ENCODE measurements at places on chromosomes 7 and 10.

DNA sequence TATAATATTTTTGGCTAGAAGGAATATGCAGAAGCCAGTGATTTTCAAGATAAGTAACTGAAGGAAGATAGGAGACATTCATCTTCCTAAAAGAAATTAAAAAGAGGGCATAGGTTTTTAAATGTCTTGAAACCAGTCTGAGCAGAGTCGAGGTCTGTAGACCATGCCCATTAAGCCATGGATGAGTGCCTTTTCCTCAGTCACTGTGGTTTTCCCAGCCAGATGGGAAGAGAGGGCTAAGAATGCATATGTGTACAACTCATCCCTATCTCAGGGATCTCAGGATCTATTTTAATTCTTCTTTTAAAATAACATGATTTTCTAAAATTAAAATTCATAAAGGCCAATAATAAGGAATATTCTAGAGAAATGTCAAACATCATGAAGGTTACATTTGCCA lies 112.8 kb downstream of the PPP1R3A start:
- DNase-seq = no peak

DNA sequence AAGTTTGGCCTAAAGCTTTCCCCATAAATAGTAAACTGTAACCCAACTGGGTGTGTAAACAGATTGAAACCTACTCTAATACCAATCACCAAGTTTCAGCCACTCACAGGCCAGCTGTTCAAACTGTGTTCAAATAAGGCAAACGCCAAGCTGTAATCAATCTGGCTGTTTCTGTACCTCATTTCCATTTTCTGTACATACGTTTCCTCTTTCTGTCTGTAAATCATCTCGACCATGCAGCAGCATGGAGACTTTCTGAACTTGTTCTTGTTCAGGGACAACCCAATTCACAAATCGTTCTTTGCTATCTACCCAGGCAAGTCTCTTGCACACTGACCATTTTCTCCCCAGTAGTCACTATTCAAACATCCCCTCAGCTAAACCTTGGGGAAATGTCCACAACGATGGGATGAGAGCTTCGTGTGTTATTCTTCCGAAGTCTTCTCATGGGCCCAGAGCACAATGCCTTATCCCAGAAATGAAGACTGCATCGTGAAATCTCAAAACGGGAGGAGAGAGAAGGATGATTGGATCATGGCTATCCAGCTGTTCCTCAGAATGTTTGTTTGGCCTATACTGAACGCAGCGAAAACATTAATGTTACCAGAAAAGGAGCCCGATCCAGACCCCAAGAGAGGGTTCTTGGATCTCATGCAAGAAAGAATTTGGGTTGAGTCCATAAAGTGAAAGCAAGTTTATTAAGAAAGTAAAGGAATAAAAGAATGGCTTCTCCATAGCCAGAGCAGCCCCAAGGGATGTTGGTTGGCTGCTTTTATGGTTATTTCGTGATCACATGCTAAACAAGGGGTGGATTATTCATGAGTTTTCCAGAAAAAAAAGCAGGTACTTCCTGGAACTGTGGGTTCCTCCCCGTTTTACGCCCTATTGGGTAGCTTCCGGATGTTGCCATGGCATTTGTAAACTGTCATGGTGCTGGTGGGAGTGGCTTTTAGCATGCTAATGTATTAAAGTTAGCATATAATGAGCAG lies 86.2 kb downstream of the SLC16A9 start:
- no peak for DNase-seq

DNA sequence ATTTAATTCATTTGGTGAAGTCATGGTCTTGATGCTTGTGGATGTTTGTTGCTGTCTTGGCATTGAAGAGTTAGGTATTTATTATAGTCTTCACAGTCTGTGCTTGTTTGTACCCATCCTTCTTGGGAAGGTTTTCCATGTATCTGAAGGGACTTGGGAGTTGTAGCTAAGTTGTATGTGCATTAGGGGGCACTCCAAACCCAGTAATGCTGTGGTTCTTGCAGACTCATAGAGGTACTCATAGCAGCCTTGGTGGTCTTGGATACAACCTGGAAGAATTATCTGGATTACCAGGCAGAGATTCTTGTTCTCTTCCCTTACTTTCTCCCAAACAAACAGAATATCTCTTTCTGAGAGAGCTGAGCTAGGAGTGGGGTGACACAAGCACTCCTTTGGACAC lies 93.2 kb downstream of the ADCYAP1R1 start:
- DNase-seq = no peak

DNA sequence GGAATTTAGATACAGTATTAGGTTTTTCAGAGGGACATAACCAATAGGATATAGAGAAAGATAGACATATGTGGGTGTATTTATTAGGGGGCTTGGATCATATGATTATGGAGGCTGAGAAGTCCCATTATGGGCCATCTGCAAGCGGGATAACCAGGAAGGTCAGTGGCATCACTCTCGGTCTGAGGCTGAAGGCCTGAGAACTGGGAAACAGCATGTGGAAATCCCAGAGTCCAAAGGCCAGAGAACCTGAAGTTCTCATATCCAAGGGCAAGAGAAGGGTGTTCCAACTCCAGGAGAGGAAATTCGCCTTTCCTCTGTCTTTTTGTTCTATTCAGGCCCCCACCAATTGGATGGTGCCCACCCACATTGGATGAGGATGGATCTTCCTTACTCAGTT lies 180.7 kb downstream of the POU6F2 start:
- no peak for DNase-seq

GRCh38 chr7:43439631-43440401 lies 143.1 kb upstream of the STK17A start:
- DNase-seq = peak; percentile 51

GRCh38 chr7:11726001-11726793 lies 105.8 kb downstream of the THSD7A start:
- DNase-seq = peak; percentile 68

DNA sequence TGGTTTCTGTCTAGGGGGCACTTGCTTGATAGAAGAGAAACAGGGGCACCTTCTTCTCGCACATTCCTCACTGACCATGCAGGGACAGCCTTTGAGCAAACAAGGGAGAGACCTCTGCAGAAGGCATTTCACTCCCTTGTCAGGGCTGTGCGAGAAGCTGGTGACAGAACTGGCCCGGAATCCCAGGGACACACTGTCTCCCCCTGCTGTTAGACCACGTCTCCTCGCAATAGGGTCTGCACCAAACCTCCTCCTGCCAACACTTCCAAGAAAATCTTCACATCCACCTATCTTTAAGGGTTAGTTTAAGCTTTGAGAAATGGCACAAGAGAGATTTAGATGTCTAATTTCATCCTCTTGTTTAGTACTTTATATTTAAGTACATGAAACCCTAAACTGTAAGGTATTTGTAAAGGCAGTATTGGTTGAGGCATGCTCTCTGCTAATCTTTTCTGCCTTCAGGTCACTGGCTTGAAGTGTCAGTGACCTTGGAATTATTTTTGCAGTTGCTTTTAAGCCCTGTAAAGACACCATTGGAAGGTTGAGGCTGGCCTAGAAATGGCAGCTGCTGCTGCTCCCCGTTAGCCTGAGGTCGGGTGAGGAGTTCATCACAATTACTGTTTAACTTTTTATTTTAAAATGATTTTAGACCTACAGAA lies 37.0 kb downstream of the RBM20 start:
- peak; percentile 34 for DNase-seq

DNA sequence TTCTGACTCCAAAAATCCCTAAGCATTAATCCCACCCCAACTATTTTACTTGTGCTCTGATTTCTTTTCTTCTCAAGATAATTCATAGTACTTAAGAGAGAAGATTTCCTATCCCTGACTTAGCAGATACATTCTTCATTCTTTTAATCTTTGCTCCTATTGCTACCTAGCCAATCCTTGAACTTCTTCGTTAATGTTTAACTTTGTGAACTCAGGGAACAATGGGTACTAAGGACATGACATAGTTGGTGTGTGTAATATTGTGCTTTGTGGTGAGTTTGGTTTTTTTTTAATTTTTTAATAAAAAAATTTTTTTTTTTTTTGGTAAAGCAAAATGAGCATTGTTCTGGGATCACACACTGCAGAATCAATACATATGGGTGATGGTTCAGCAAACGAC lies 166.2 kb downstream of the CHCHD3 start:
- no peak for DNase-seq

GRCh38 chr7:41969561-41970105 lies 266.7 kb upstream of the INHBA start:
- DNase-seq = peak; percentile 24

DNA sequence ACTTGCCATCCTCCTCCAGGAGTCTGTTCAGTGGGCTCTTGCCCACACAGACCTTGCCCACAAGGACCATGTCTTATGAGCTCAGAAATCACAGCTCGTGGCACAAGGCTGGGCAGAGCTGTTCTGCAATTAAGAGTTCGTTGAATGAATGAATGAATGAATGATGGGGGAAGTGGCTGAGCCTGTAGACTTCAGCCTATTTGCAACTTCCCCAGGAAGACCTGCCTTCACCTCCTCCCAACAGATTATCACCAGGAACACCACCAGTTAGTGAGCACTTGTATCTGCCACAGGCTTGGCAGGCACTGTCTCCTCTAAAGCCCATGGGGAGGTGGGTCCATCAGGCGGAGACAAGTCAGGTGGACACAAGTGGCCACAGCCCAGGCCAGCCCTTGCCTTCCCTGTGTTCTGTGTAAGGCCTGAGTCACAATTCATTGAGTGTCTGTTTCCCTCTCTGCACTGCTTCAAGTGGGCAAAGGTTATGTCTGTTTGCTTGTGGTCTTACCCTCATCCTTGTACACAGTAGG lies 1.8 kb upstream of the FGF8 start:
- DNase-seq = no peak

- DNase-seq = no peak
These were observed 6.0 kb upstream of the HIPK2 start for GRCh38 chr7:139783647-139784385.

DNA sequence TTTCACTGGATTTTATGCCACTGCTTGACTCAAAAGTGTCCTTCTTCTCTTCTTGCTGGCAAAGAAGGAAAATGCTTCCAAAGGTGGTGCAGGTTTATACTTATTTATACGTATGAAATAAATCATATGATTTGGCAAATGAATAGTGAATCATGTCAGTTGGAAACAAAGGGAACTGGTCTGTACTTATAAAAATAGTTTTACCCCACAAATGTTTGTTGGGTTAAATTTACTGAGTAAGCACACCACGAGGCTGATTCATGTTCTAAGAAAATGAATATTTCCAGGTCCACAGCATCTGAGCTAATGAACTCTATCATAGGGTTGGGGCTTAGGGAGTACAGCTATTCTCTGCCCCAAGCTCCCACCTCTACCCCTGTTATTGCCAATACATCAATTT lies 232.2 kb downstream of the TRIL start:
- peak; percentile 50 for DNase-seq

DNA sequence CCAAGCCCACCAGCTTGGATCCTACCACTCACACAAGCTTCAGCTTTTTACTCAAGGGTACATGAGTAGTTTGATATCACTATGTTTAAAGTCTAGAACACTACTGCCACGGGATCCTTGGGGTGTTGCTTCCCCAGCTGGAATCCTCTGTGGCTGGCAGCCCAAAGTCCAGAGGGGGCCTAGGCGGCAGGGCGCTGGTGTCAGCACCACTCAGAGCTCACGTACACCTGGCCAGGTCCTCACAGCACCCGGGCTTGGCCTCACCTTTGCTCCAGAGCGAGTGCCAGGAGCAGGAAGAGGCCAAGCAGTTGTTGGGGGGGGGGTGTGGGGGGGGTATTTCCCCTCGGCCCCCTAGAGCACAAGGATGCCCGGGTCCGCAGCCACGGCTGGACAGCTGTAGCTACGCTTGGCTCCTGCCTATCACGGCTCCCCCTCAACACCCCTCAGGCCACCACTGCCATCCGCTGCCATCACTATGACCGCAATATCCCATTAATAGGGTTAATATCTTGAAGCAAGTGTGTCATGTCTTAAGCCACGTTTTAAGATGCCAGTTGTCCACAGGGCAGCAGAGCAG lies 17.0 kb downstream of the ZDHHC6 start:
- DNase-seq = no peak

DNA sequence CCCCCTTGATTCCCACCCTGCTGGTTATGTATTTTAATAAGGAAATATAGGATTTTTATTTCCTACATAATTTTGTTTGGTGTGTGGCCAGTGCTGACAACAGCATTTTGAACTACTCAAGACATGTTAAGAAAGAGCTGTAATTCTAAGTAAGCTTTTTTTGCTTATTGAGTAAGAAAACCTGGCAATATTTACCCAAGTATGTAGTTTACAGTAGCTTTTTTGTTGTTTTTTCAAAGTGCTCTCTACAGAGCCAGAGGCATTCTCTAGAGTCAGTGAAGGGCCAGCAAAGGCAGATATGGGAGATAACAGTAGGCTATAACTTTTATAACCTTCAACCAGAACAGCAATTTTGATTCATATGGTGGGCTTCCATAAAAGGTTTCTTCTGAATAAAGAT lies 63.2 kb upstream of the TMEM168 start:
- DNase-seq = no peak

- DNase-seq = no peak
These were observed 159.8 kb downstream of the DNAJB6 start for GRCh38 chr7:157496416-157497275.

- no peak for DNase-seq
These were observed 4.8 kb upstream of the ADD3 start for GRCh38 chr10:110002801-110003523.

DNA sequence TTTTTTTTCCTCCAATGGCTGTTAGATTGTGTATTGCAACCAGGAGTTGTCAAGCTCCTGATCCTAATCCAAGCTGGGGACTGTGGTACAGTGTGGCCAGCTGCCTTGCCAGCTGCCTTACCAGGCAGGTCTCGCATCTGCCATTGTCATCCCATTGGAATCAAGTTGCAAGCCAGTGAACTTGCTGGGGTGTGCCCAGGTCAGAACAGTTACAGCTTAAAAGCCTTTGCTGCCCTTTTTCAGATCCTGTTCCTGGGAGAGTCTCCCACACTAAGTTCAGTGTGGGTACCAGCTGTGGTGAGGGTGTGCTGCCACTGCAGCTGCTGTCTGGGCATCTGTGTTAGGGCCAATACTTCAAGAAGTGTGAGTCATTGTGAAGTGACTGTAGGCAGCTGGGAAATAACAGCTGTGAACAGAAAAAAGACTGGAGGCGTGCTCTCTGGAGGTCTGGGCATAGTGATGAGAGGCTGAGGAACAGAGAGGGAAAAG lies 72.8 kb downstream of the CCNY start:
- peak; percentile 88 for DNase-seq

DNA sequence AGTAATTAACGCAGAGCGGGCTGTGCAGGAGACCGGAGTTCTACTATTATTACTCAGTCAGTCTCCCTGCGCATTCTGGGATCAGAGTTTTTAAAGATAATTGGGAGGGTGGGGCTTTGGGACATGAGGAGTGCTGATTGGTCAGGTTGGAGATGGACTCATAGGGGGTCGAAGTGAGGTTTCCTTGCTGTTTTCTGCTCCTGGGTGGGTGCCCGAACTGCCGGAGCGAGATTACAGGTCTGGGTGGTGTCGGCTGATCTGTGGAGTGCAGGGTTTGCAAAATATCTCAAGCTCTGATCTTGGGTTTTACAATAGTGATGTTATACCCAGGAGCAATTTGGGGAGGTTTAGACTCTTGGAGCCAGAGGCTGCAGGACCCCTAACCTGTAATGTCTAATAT lies 3.9 kb upstream of the LRRC27 start:
- DNase-seq = no peak
